ENCODE measurements at places on chromosomes 4 and X. TPM values are rescaled to one million over a fixed set of nuclear protein-coding genes. Genes with fewer than 3 reads are reported as not detected.

The EDA gene
- polyA plus RNA-seq, result 7.0 TPM

The HPGD gene
- polyA plus RNA-seq, result 59.8 TPM

The HS6ST2 gene
- polyA plus RNA-seq, result 21.1 TPM

The GAGE12F gene
- not detected for polyA plus RNA-seq

The TLR3 gene
- polyA plus RNA-seq, result 11.4 TPM

The ANOS1 gene
- 10.3 TPM for polyA plus RNA-seq

Measured in left kidney (tissue), 8 donors.